ENCODE measurements at places on chromosomes 6 and 20. TPM values are rescaled to one million over a fixed set of nuclear protein-coding genes. Genes with fewer than 3 reads are reported as not detected.

GRCh38 chr6:110543106-110543505 lies 66.7 kb upstream of the SLC22A16 start:
- H3K27me3 ChIP-seq = peaks cover 5% of the 10 kb centered on the region
- no peak for DNase-seq
- H3K4me3 ChIP-seq = no peak overlapping the region
- peaks cover 2% of the 10 kb centered on the region for H3K36me3 ChIP-seq
- no peak overlapping the region for H3K27ac ChIP-seq
- H3K4me1 ChIP-seq = peaks cover 12% of the 10 kb centered on the region

OPRL1 gene
- total RNA-seq = 1.6 TPM

- no peak for DNase-seq
- H3K27ac ChIP-seq = no peak overlapping the region
- no peaks in the 10 kb centered on the region for H3K36me3 ChIP-seq
These were observed 38.2 kb downstream of the CAP2 start for GRCh38 chr6:17431581-17431980.

FANCE gene
- total RNA-seq = 11.7 TPM

- H3K36me3 ChIP-seq = peaks cover 18% of the 10 kb centered on the region
- peak overlapping the region; percentile 81 for H3K27ac ChIP-seq
- H3K4me1 ChIP-seq = peaks cover 49% of the 10 kb centered on the region
- peak overlapping the region; percentile 58 for H3K4me3 ChIP-seq
These were observed 307 bp downstream of the RANBP9 start for GRCh38 chr6:13711324-13711732.

DNA sequence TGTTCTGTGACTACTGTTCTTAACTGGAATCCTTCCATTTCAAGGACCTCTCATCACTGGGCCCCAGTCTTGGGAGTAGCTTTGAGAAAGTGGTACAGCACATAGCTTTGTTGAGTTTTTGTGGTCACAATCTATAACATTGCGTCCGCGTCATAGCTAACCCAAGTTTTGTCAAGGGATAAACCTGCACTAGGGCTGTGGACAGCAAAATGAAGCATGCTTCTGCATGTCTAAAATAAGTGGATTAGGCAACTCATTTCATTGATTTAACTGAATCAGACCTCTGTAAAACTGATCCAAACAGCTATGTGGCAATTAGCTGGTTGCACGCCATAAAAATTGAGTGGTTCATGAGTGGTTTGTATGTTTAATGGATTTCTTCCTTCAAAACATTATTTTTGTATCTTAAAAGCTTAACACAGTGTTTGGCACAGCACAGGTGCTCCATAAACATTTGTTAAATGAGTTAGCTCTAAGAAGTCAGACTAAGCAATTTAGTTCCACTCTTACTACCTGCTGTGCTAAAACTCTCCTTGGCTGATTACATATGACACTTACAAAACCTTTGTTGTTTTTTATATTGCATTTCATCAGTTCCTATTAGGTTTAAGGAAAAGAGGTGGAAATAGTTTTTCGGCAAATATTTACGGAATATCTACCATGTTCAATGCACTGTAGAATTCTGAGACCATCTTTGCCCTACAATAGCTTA lies 160.3 kb upstream of the ATXN1 start:
- no peak for DNase-seq
- H3K27ac ChIP-seq = no peak overlapping the region
- peaks cover 17% of the 10 kb centered on the region for H3K27me3 ChIP-seq
- H3K4me3 ChIP-seq = no peak overlapping the region
- H3K36me3 ChIP-seq = no peaks in the 10 kb centered on the region

Data from activated CD4-positive, alpha-beta T cell treated with anti-CD3 and anti-CD28 coated beads, Interleukin-2, amount 10 ng/mL, durations not matched to agents 7 days and 5 days (primary cell).